AG09309 (cell line): ENCODE measurements at places on chromosomes 3 and 15.

DNA sequence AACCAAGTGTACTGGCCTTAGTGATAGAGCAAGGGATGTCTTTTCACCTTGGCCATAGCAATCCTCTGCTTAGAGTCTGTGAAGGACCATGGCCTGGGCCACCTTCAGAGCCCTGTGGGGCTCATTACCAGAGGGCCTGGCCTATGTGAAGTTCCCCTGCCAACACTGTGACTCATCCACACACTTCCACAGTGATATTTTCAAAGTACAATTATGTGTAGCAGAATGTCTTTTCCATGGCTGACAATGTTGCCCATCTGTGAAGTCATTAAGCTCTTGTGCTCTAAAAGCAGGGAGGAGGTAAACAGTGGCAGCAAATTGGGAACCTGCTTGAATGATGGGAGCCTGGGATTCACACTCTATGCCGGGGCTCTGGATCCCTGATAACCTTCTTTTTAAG is 12.2 kb upstream of the CACNA1D start:
- no peak for DNase-seq

GRCh38 chr3:45406772-45407171 is 18.4 kb downstream of the LARS2 start:
- DNase-seq, result no peak

GRCh38 chr15:73539212-73540128 is 93.7 kb downstream of the NPTN start:
- no peak for DNase-seq

DNA sequence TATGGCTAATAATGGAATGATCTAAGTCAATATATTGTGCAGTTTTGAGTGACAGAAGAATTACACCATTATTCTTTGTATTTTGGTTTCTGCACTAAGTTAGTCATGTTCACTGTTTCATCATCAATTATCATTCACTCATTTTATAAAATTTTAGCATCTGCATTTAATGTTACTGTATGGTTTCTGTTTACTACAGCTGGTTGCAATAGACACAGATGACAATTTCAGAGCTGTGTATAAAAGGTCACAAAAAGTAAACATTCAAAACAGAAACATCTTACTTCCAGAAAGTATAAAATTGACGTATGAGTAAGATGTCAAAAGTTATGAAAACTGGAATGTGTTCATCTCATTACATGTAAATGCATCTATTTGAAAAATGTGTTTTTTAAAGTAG is 111.1 kb upstream of the GBE1 start:
- no peak for DNase-seq

GRCh38 chr15:68055224-68055705 is 1.1 kb downstream of the PIAS1 start:
- peak; percentile 2 for DNase-seq

GRCh38 chr3:154214306-154214705 is 93.1 kb downstream of the ARHGEF26 start:
- no peak for DNase-seq

- DNase-seq, result no peak
Observed at GRCh38 chr3:159114582-159114981, 312.7 kb downstream of the MFSD1 start.

GRCh38 chr3:143135150-143135549 is 15.6 kb downstream of the CHST2 start:
- peak; percentile 84 for DNase-seq

DNA sequence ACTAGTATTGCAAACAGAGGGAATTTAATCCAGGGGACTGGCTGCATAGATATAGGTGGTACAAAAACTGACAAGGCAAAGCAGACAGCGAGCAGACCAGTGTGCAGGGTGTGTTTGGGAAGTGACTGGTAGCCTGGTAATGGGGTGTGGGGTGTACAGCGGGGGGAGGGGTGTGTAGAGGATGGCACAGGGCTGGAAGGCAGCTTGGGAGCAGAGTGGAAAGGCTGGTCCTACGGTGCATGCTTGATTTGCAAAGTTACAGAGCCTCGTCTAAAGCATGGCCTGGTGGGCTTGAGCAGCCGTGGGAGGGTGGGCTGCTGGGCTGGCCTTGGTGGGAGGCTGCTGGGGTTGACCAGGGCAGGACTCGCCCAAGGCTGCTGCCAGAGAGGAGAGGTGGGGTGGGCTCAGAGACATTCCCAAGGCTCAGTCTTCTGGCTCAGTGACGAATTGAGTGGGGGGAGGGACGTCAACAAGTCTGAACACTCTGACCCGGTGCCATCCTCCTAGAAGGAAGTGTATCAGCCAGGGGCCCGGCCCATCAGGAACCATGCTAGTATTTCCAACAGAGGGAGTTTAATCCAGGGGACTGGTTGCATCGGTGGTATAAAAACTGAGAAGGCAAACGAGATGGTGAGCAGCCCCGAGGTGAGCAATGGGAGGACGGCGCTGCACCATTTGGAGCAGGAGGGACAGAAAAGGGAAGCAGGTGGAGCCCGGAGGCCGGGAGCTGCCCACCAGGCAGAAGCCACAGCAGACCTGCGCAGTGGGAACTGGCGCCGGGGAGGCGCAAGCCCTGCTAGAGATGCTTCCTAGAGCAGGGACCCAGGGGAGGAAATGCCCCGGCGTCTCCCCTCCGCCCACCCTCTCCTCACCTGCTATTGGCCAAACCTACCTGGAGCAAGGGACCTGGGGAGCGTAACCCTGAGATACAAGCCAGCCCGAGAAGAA is 29.2 kb downstream of the CPN2 start:
- no peak for DNase-seq

DNA sequence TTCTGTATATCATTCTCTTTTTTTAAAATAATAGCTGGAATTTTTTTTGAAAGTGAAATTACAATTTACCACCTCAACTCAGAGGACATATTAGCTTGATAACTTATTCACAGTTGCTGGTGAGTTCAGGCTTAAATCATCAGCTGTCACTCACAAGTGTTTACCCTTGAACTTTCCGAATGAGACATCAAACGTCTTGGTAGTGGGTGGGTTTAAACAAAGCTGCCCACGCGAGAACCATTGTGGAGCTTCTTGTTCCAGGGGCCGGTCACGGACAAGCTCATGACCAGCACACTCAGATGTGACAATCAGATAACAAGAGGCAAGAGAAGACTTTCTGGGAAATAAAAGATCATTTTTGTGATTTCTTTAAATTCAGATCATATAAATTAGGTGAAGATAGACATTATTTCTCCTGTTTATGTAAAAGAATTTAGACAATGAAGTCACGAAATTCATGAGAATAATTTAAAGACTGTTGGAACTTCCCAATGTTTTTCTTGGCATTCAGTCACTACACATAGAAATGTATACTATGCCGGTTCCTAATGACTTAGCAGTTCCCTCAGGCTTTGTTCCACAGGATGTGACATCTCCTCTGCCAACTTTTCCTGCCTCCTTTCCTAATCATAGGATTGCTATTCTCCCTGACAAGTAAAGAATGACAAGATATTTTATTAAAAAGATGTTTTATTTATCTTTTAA is 29.3 kb downstream of the BTD start:
- no peak for DNase-seq

DNA sequence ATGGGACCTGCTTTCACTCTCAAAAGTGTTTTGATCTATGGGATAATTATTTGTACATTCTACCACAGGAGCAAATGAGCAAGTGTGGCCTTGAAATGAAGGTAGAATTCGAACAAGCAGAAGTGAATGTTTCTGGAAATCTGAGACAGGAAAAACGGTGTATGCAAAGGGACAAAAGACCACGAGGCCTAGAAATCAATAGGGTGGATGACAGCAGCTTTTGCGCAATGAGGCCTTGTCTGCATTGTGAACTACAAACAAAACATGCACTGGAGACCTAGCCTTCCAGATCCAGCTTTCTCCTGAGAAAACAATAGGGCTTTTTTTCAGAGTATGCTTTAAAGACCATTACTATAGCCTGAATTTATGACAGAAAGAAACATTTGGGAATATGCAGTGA is 1137.0 kb downstream of the ROBO2 start:
- no peak for DNase-seq

DNA sequence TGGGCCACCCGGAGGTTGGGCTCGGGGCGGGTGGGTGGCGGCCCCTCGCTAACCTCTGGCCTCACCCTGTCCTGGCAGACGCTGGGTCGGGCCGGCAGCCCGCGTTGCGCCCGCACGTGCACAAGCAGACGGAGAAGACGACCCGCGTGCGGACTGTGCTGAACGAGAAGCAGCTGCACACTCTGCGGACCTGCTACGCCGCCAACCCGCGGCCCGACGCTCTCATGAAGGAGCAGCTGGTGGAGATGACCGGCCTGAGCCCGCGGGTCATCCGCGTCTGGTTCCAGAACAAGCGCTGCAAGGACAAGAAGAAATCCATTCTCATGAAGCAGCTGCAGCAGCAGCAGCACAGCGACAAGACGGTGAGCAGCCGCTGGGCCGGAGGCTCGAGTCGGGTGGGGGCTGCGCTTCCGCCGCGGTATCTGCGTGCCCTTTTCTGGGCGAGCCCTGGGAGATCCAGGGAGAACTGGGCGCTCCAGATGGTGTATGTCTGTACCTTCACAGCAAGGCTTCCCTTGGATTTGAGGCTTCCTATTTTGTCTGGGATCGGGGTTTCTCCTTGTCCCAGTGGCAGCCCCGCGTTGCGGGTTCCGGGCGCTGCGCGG is 3.7 kb downstream of the ISL2 start:
- no peak for DNase-seq

- DNase-seq, result no peak
Observed at GRCh38 chr15:101440846-101441590, 48.5 kb downstream of the PCSK6 start.

DNA sequence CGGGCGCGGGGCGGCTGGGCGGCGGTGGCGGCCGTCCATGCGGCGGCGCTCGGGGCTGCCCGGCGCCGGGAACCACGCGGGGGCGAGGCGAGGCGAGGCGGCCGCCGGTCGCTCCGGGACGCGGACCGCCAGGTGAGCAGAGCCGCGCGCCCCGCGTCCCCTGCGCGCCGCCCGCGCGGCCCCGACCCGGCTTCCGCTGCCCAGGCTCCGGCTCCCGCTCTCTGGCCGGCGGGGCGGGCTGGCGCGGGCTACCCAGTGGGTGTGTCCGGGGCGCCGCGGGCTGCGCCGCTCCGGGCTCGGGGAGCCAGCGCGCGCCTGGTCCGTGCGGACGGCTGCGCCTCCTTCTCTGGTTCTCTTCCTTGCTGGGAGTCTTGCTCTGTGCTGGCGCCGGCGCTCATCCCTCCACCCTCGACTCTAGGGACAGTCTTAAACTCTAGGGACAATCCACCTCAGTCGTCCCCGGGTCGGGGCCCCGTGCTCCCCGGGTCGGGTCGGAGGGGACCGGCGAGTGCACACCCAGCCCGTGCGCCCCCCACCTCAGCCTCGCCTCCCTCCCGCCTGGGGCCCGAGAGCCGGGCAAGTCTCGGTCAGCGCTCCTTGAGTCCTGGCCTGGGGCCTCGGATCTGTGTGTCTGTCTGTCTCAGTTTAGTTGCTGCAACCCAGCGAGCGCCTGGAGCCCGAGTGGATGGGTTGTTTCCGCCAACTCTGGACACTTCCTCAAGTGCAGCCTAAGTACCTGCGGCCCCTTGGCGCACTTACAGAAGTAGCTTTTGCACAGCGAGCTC is 488 bp downstream of the THSD4 start:
- no peak for DNase-seq

DNA sequence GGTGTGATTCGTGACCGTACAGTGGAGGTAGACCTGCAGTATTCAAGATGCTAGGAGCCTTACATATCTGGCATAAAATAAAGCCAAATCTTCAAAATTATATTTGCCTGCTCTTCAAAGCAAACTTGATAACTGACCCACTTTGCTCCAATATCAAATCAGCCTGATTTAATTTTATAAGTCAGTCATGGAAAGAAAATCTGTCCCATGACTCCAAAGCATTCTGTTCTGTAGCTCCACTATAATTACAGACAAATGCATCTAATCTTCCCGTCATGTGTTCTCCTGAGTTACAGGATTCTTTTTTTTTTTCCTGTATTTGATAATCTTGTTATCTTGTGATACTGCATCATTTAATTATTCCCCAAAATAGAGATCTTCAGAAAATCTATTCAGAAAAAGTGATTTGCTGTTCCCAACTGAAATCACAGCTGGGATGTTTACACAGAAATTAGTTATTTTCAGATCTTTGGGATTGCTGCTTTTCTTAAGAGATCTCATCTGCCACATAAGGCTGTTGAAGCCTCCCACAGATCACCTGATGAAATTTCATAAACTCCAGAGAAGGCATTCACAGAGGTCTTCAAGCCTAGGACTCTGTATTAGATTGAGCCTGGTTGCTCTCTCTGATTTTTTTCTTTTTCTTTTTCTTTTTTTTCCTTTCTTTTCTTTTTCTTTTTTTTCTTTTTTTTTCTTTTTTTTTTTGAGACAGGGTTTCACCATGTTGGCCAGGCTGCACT is 27.2 kb downstream of the TIMP4 start:
- no peak for DNase-seq

GRCh38 chr3:65625305-65625704 is 413.4 kb downstream of the MAGI1 start:
- no peak for DNase-seq

GRCh38 chr3:172038798-172039435 is 461 bp upstream of the FNDC3B start:
- DNase-seq, result no peak

DNA sequence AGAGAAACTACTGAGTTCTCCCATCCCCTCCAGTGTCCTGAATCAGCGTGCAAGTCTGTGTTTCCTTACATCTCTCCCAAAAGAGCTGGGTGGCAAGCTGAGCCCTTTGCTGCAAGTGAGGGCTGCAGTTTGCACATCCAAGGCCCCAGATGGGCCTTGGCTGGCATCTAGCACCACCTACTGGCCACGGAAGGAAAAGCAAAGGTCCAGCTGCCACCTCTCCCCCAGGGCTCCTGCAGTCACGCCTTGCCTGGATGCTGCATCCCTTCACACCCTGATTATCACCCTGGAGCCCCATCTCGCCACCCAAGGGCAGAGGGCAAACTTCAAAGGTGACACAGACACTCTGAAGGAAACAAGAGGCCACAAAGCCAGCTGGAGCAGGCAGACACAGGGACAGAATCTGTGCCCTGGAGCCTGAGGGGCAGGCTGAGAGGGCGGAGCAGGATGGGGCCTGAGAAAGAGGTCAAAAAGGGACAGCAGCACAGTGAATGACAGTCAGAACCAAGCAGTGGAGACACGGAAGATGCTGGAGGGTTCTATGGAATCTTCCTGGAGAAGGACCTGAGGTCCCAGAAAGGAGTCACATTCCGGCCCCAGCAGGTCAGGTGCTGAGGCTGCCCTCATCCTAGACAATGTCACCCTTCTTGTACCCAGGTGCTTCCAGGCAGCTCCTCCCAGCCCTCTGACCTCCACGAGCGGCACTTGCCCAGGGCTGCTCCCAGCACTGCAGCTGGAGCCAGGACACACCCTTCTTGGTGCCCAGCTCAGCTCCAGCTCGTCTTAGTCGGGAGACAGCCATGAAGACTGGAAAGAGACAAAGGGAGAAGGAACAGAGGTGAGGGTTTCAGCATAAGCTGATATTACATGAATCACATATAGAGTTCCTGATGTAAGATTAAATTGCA is 18.3 kb upstream of the NTRK3 start:
- DNase-seq, result peak; percentile 17

GRCh38 chr3:16522834-16523233 is 9.3 kb upstream of the RFTN1 start:
- no peak for DNase-seq

DNA sequence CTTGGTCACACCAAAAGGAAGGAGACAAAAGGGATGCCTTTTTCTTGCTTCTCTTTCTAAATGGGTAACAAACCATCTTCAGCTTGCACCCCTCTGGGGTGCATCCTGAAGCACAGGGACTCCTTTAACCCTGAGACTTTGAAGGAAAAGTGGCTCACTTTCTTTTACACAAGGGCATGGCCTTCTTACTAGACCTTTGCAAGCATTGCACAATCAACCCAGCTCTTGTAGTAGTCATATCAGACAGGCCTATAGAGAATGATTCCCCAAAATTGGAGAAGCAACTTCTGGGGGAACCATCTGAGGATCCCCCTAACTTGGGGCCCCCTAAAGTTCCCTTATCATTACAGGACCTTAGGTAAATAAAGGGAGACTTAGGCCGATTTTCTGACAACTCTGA is 56.1 kb upstream of the GK5 start:
- DNase-seq, result no peak
